ENCODE measurements at places on chromosomes 11 and 22. TPM values are rescaled to one million over a fixed set of nuclear protein-coding genes. Genes with fewer than 3 reads are reported as not detected.

Gene PLEKHA7
- total RNA-seq: 1.1 TPM

Gene TSG101
- total RNA-seq: 67.3 TPM

Gene MB
- total RNA-seq: 0.36 TPM

Gene FANCF
- total RNA-seq: 13.4 TPM

Gene MADD
- total RNA-seq: 21.7 TPM

Gene WNT11
- under 0.01 TPM for total RNA-seq

Gene PKDREJ
- total RNA-seq: not detected

Gene HSCB
- total RNA-seq: 13.0 TPM

Gene PPARA
- 22.1 TPM for total RNA-seq

Gene DBX1
- total RNA-seq: not detected

Gene POLD3
- total RNA-seq: 12.3 TPM

Gene MS4A14
- not detected for total RNA-seq

Gene KLHDC7B
- 0.29 TPM for total RNA-seq

Gene P4HA3
- total RNA-seq: 8.7 TPM

Gene OAF
- 7.2 TPM for total RNA-seq

Gene TBX10
- not detected for total RNA-seq

Gene FGF3
- total RNA-seq: not detected

Gene ADAMTS8
- under 0.01 TPM for total RNA-seq

Gene MYBPC3
- total RNA-seq: not detected

Gene ARFGAP3
- 91.6 TPM for total RNA-seq

Gene TCN1
- not detected for total RNA-seq

Gene APOA5
- not detected for total RNA-seq

Gene SH3BP1
- 4.1 TPM for total RNA-seq

Gene OR51B5
- not detected for total RNA-seq

Gene KCTD14
- 0.29 TPM for total RNA-seq

Gene OR4S2
- total RNA-seq: not detected

Gene MAPK1
- total RNA-seq: 46.3 TPM

Gene RFPL2
- total RNA-seq: not detected

Gene SCN3B
- total RNA-seq: under 0.01 TPM

Gene OLFML1
- total RNA-seq: 33.0 TPM

Gene CARNS1
- total RNA-seq: under 0.01 TPM

Gene TUBA8
- 0.36 TPM for total RNA-seq

Gene ACTN3
- total RNA-seq: not detected

Gene SELENOO
- 15.6 TPM for total RNA-seq

Gene FAM111B
- total RNA-seq: 0.72 TPM

Gene CRYAB
- 54.3 TPM for total RNA-seq

Gene CCDC89
- 4.1 TPM for total RNA-seq

Gene FAM227A
- total RNA-seq: 3.3 TPM

Gene LMNTD2
- total RNA-seq: 0.36 TPM

Gene JAM3
- total RNA-seq: 57.5 TPM

Gene ISX
- total RNA-seq: not detected

Gene LRP4
- 2.2 TPM for total RNA-seq

Gene CLCF1
- total RNA-seq: 6.2 TPM

Gene NCAM1
- total RNA-seq: 2.2 TPM

Gene HEPN1
- total RNA-seq: not detected

All from osteoblast (primary cell).